Neural crest cell (in vitro differentiated cells): ENCODE measurements at places on chromosomes 1 and 21.

DNA sequence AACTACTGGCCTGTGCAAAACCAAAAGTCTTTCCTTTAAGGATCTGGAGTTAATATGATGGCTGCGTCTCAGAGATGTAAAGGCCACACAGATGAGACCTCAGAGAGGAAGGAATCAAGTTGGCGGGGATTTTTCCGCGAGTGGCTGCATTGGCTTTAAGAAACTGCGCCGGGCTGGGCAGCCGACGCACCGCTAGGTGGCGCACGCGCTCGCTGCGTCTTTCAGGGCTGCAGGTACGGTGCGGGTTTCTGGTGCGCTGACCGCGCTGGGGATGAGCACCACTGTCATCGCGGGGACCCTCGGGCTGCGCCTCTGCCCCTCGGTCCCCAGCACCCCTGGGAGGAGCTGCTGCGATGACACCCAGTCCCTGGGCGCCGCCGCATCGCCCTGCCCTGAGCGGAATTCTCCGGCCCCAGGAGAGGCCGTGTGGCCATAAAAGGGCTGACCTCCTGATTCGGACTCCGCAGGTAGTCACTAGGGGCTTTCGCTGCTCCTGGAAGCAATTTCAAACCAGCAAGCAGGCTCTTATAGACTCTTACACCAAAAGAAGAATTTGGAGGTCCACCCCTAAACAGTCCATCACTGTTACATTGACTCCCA is 241.0 kb downstream of the KCNJ6 start:
- peak; percentile 78 for DNase-seq

DNA sequence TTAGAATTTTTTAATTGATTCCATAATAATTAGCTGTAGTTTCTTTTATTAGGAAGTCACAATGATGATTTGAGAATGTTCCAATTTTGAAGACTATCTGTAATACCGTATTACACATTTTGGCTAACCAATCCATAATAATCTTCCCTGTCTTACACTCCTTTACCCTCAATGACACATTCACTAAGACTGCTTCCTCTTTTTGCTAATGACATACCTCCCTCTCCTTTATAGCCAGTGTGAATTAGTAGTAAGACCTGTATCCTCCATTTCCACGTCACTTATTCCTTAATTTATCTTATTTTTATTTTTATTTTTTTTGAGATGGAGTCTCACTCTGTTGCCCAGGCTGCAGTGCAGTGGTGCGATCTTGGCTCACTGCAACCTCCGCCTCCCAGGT is 10.1 kb downstream of the KDM1A start:
- DNase-seq, result no peak

DNA sequence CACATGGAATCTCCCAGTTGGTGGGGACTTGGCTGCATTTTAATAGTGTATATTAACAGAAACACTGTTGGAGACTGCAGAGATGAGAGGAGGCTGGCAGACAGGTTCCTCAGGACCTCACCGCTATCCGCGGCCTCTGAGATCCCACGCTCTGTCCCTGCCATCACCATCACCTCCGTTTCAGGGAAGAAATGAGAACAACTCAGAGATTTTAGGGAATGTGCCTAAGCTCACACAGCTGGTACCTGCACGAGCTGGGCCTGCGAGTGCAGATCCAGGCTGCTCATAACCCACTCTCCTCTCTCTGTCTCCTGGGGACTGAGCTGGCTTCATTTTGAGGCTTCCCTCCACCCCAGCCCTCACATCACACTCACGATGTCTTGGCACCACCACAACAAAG is 62.0 kb downstream of the UMODL1 start:
- no peak for DNase-seq

GRCh38 chr1:85202092-85202863 is 1.5 kb upstream of the SYDE2 start:
- no peak for DNase-seq

GRCh38 chr1:166383137-166383536 is 216.3 kb upstream of the FAM78B start:
- no peak for DNase-seq

GRCh38 chr1:23122023-23122748 is 46.5 kb downstream of the LUZP1 start:
- no peak for DNase-seq

DNA sequence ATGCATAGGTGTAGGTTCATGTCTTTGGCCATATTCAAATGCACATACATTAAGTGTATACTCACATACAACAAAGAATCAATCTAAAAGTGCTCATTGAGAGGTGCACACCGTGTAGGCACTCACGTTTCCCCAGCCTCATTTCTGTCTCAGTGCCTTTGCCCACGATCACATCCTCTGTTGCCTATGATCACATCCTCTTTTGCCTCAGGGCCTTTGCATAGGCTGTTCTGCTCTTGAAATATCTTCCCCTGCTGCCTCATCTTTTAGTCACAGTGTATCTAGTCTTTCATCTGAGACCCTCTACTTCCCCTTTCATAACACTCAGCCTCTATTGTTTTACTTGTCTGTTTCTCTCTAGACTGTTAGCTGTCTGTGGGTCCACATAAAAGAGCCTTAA is 69.3 kb downstream of the FOXD2 start:
- DNase-seq, result no peak

DNA sequence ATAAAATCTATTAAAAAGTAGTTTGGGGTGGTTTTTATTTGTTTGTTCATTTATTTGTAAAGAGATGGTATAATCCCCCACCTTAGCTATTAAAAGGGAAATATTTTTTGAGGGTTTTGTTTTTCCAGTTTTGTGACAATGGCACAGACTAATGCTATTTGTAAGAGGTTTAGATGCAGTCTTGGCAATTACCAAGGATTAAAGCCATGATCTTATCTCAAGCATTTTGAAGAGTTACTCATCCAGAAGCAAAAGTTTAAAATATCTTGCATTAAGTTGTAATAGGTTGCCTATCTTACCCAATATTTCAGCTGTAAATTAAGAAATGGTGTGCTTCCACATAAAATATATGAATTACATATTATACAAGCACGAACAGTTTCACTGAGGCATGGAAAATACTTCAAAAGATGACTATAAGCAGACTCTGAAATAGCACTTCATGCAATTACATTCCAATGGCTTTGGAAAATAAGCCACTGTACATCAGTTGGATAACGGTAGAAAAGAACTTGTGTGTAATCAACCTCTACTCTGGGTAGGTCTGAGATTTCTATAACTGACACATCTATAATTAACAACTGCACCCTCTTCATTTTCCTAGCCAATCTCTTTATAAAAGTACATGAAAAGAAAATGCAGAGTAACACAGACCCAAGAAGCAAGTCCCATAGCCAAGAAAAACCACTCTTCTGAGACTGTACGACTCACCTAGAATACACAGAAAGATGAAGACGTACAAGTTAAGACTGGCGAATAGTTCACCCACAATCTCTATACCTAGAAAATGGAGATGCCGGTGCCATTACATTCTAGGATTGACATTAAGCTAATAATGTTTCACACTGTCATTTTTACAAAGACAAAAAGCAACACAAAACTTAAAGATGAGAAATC is 95.2 kb downstream of the PTPN14 start:
- no peak for DNase-seq

GRCh38 chr1:179828554-179829110 is 49.0 kb downstream of the TOR1AIP2 start:
- DNase-seq, result no peak

DNA sequence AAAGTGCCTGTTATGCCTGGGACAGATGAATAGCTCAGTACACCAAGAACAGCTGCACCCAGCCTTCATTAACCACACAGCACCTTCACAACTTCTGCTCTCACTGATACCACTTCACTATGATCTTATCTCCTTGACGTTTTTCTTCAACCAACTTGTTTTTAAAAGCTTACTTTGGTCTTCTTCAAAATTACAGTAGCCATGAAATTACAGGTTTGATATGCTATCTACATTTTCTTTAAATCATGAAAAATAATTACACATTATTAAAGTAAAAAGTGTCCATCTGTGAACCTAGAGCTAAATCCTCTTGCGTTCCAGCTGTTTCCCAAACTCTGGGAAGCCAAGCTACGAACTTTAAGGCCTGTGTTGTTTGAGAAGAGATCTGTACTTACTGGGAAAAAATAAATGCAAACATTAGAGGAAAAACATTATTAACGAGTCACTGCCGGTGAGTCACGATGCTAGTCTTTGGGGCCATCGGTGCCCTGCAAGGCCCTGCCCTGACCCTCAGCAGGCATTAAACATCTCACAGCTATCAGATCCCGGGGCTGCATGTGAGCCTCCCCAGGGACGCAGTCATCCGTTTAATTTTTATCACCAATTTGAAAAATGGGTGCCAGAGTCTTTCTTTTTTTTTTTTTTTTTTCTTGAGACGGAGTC is 56.3 kb upstream of the GPR153 start:
- no peak for DNase-seq

- DNase-seq, result no peak
Observed at GRCh38 chr1:41581216-41582003, 96.9 kb upstream of the EDN2 start.

DNA sequence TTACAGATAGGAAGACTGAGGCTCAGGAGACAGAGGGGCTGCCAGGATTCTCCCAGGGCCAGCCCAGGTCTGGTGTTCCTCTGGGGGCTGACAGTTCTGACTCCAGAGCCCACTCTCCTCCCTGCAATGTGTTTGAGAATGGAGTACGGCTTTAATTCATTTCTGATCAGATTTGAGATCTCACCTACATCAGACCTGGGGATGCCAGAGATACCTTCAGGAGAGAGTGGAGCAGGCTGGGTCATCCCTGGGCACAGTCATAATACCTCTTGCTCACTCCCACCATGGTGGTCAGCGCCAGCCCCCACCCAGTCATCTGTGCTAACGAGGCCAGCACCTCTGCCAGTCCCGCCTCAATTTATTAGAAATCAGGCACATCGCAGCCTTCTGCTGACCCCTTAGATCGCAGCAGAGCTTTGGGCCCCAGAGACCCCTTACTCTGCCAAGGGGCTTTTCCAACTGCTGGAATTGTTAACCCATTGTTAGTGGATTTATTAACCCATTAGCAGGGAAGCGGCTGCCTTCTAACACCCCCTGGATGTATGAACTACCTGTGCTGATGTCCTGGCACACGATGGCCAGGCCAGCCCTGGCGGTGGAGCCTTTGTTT is 352.1 kb downstream of the MATN1 start:
- DNase-seq, result no peak

DNA sequence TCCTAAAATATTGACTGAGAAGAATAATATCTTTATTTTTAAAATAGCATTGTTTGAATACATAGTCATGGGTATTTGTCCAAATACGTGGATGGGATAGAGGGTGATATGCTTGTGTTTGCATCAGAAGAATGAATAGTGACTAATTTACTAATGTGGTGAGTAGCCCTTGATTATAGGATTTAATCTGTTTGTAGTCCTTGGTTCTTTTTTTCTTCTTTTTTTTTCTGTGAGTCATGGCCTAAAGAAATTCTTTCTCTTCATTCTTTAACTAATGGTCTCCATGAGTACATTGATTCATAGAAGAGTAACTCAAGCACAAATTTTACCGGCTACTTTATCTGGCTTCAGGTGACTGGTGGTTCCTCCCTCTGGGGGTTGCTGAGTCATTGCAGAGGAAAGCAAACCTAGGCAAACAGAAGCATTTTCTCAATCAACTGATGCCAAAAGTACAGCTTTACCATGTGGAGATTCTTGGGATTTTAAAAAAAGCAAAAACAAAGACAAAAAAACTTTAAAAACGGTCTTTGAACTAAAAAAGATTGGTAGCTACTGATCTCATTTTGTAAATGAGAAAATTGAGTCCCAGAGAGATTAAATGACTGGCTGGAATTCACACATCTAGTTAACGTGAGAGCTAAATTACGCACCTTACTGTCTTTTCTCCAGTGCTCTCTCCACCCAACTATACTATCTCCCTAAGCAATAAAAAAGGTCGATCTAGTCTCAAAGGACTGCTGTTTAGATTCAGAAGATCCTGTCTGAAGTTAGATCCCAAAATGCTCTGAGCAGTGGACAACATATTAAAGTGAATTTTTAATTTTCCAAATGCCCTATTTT is 40.5 kb downstream of the AK5 start:
- no peak for DNase-seq

DNA sequence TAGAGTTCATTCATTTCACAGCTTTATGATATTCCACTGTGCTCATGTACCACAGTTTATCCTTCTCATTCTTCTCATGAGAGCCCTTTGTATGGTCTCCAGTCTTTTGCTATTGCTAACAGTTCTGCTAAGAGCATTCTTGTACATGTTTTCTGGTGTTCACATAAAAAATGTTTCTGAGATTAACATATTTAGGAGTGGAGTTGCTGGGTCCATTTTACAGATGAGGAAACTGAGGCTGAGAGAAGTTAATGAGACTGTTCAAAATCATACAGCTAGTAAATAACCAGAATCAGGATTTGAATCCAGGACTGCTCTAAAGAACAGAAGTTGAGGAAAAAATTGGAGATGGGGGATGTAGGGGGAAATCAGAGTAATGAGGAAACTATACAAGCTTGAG is 28.8 kb upstream of the RGS16 start:
- no peak for DNase-seq

- no peak for DNase-seq
Observed at GRCh38 chr1:172976222-172977041, 74.3 kb downstream of the TNFSF18 start.

GRCh38 chr1:232893481-232894313 is 56.7 kb upstream of the NTPCR start:
- DNase-seq, result no peak

- no peak for DNase-seq
Observed at GRCh38 chr1:160682983-160683865, 28.4 kb downstream of the CD48 start.

- no peak for DNase-seq
Observed at GRCh38 chr1:8903908-8904650, 25.6 kb upstream of the ENO1 start.

DNA sequence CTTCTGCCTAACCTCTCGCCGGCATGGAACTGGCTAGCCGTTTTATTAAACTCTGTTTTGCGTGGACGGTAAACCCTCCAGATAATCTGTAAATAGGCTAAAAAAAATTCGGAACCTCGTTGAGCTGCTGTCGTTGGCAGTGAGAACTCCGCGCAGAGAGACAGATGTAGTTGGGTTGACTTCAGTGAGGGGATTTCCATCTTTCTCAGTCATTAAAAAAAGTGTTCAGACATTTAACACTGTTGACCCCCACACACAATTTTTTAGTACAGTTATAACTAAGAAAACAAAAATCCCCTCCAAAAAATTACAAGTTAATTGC is 464 bp downstream of the PARK7 start:
- no peak for DNase-seq

DNA sequence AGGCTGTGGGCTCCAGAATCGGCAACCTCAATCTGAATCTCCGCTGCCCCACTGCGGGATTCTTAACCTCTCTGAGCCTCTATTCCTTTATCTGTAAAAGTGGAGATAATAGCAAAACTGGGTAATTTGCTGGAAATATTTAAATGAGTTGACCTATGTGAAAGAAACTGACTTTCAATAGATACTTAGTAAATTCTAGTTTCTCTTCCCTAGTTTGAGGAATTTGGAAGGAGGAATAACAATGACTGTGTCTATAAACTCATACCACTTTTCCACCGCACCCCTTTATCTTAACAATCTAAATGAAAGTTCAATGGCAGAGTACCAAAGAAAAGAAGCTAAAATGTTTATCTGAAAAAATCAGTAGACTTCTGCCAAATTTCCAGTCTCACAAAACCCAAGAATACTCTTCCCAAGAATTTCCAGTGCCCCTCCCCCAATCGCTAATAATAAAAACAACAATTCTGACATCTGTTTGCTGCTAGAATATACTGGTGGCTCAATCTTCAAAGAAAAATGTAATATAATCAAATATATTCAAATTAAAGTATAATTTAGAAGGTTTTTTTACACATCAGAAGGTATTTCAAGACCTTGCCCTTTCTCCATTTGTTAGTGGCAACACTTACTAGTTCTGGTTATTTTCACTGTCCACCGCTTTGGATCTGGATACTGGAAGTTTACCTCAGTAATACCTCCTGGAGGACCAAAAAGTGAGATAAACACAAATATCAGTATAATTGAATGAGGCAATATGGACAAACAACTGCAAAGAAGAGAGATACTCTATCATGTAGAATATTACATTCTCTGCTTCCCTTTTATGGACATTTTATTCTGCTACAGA is 171.2 kb downstream of the LTN1 start:
- DNase-seq, result no peak
